ENCODE measurements at places on chromosomes 7 and 10. TPM values are rescaled to one million over a fixed set of nuclear protein-coding genes. Genes with fewer than 3 reads are reported as not detected.

DNA sequence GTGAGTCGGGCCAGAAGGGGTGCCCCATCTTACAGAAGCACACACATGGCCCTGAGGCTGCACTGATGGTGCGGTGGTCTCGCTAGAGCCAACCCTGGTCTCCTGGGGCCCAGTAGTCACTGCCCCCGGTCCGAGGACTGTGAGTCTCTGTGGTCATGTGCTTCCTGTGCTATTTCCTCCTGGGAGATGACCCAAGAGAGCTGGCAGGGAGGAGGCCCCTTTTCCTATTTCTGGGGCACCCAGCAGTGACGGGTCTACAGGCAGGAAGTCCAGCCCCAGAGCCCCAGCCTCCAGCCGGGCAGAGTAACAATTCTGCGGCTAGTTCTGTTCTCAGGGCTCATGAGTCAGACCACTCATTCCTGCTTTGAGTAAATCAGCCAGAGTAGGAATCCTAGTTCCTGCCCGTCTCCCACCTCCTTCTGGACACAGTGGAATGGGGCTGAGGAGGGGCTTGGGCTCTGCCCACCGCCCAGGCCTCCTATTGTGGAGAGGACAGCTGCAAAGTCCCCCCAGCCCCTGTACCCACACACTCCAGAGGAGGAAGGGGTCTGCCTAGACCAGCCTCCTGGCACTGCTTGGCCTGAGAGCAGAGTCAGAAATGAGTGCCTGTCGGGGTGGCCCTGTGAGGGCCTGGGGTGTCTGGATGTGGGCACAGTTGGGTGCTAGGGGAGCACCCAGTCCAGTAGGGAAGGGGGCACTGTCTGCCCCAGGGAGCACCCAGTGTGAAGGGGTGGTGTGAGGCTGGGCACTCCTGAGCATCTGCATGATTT, 80.5 kb upstream of the PPIF start:
- DNase-seq, result peak; percentile 67

DNA sequence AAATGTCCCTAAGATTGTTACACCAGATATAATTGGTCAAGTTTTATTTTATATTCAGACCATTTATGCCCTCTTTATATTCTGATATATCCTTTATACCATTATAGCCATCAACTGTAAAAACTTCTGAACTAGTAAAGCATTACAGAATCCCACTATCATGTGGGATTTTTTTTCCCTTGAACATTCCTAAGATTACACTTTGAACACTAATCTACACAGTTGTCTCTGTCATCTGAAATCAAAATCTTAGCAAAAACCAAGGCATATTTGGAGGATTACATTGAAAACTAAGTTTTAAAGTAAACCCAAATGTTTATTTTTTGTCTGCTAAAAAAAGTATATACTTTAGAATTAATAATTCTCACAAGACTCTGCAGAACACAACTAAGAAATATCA, 116.2 kb upstream of the GPR22 start:
- DNase-seq, result no peak

DNA sequence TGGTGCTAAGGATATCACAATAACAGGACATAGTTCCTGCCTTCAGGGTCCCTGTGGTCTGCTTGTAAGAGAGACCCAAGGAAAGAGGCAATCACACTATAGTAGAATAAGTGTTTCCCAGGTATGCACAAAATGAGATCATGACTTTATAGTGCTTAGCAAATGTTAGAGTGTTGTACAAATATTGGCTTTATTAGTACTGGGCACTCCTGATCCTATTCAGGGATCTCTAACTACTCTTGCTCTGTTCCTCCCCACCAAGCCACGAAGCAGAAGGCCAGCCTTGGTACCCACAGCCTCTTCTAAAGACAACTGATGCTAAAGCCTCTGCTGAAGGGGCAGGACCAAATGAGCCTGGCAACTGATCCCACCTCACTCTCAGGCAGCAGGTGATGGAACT, 75.1 kb downstream of the HERPUD2 start:
- DNase-seq, result no peak

GRCh38 chr7:22110227-22110839, 164.6 kb upstream of the CDCA7L start:
- DNase-seq, result peak; percentile 73

- DNase-seq, result no peak
These were observed 492 bp upstream of the VCL start for GRCh38 chr10:73997461-73997786.

DNA sequence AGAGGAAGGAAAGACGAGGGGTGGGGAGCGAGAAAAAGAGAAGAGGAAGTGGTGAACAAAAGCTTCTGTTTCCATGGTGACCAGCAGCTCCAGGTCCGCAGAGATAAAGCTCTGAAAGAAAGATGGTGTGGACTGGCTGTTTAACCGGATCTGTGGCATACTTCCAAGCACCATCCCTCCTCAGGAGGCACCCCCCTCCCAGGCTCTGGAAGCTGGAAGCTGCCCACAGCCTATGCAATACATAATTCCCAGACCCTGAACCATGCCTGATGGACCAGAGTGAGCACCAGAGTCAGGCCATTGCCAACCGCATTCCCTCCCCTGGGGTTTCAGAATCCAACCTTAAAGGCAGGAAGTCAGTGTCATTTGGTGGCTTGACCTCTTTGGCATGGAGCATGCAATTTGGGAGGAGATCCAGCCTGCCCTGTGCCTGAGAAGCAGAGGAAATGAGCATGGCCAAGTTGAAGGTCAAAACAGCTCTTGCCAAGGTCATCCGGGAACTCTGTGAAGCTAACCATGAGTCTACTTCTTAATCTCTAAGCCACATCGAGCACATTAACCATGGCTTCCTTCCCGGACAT, 22.2 kb upstream of the CPXM2 start:
- DNase-seq, result no peak

GRCh38 chr10:132455441-132455971, 58.5 kb downstream of the PWWP2B start:
- DNase-seq, result no peak

DNA sequence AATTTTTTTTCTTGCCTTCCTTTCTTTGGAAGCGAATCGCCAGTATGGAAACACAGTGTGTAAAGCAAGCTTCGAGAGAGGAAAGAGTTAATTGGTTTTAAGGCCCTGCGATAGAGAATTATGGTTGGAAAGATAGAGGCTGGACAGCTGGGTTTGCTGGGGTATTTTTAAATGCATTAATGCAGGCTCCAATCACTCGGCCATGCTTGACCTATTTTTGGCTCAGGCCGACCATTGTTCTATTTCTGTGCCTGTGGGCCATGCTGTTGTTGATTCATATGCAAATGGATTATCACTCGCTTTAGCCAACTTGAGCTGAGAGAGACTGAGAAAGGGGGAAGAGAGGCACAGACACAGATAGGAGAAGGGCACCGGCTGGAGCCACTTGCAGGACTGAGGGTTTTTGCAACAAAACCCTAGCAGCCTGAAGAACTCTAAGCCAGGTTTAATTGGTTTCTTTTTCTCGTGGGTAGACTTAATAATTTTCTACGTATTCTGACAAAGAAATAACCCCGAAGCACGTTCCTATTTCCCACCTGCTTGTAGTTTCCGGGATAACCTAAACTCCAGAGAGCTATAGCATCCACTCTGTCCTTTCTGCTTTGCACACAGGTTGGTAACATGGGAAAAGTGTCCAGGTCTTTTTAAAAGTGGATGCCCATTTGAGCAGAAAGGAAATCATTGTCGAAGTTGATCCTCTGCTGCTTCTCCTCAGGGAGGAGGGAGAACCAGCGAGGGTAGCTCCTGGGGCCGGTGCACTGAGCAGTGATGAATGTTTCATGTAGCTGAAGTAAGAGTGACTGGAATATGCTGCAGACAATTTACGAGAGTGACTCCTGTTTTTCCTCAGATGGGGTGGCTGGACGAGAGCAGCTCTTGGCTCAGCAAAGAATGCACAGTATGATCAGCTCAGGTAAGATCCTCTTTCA, at the start of gene HDAC9:
Gene HDAC9 (plus strand): TSS at position 338 of the 929 bp plus-strand sequence. CDS start 554 bp downstream, at position 892.
- DNase-seq, result no peak

DNA sequence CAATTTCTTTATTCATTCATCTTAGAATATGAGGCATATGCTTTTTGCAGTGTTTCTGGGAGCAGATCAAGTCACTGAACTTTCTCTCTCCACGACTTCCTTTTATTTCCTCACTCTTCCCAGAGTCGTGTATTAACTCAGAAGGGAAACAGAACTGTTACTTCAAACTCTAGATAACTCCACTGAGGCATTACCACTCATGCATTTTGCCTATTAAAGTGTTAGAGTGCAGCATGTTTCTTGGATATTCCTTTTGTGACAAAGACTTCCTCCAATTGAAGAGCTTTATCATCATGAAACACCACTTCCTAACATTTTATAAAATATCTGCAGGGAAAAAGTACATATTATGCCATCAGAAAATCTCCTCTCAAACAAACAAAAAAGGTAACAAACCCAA, 797.4 kb upstream of the COBL start:
- DNase-seq, result no peak

DNA sequence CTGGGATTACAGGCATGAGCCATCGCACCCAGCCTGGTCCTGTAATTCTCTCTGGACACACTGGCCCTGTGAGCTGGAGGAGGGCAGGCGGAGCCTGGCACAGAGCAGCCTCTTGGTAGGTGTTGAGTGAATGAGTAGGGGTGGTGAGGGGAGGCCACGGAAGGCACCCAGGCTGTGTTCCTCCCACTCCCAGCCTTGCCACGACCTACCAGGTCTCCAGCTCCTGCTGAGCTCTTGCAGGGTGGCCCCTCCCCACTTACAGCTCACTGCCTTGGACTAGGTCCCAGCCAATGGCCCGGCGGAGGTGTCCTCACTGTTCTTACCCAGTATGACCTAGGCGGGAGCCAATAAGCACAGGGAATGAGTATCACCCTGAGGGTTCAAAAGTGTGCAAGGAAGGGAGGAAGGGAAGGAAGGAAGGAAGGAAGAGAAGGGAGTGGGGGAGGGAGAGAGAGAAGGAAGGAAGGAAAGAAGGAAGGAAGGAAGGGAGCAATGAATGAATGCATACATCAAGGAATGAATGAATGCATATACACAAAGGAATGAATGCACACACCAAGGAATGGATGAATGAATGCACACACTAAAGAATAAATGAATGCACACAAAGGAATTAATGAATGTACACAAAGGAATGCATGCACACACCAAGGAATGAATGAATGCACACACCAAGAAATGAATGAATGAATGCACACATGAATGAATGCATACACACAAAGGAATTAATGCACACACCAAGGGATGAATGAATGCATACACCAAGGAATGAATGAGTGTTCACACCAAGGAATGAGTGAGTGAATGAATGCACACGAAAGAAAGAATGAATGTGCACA, 45.5 kb downstream of the GTF2IRD1 start:
- no peak for DNase-seq

DNA sequence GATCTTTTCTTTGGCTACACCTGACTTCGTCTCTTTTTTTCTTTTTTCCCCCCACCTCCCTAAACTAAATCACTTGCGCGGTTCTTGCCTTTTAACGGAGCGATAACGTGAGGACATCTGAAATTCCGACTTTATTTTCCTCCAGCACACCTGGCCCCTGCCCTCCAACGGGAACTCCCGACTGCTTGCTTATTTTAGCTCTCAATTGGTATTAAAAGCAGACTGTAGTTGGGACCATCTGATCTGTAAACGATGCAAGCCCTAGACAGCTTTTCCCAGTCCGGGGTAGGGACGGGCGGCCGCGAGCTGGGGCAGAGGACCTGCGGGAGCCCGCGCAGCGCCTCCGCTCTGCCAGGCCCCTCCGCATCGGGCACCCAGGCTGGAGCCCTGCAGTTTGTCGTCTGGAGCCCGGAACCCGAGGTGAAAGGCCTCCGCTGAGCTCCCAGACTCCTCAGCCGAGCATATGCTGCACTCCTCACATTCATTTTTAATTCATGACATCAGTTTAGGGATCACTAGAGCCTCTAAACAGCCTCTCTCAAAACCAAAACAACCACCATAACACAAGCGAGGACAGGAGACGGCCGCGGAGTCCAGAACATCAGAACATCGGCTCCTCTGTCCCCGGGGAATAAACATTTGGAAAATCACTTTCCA, 10.0 kb upstream of the EMX2 start:
- no peak for DNase-seq

DNA sequence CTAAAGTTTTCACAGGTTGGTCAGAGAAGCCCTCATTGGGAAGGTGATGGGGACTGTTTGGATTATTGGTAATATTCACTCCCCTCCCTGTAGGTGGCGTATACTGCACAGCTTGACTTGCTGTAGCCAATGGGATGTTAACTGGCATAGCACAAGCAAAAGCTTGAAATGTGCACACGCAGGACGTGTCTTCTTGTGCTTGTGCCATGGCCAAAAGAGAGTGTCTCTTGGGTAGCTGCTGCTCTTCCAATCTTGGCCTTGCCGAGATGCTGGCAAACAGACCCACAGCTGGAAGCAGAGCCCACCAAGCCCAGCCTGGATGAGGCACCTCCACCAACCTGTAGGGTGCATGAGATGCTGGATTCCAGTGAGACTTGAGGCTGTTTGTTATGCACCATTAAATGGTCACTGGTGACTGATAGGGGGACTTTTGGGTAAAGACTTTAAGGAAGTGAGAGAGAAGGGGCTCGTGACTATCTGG, 266.0 kb downstream of the GRID1 start:
- no peak for DNase-seq

The ZNF487 gene
- 2.6 TPM for total RNA-seq

The METTL27 gene
- 2.3 TPM for total RNA-seq

The LRIT1 gene
- total RNA-seq, result not detected

The KLF14 gene
- not detected for total RNA-seq

The POLR2J2 gene
- 5.0 TPM for total RNA-seq

The UCN3 gene
- not detected for total RNA-seq

All from activated CD4-positive, alpha-beta memory T cell treated with anti-CD3 and anti-CD28 coated beads for 36 hours (primary cell).